Activated naive CD8-positive, alpha-beta T cell treated with anti-CD3 and anti-CD28 coated beads, Interleukin-2, amount 50 U/mL, for 16 hours (primary cell): ENCODE measurements at places on chromosomes 3 and 15.

DNA sequence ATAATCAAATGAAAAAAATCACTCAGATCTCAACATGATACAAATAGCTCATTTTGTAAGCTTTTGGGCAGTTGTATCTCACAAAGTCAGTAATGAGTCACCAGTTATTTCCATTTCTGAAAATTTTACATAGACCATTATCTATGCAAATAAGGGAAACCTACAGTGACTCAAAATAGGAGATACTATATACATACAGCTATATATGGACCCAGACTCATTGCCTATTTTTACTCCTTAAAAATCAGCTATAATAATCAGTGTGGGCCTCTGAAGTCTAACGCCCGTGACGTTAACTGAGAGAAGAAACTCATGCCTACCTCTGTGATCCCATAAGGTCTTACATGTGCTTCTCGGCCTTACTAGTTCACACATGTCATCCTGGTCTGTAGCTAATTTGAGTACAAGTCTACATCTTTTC lies 31.6 kb downstream of the LRIG1 start:
- no peak for DNase-seq

- DNase-seq = no peak
Observed at GRCh38 chr3:119469418-119470189, 841 bp downstream of the POGLUT1 start.

GRCh38 chr3:50371133-50371685 lies 11.9 kb upstream of the TMEM115 start:
- no peak for DNase-seq

DNA sequence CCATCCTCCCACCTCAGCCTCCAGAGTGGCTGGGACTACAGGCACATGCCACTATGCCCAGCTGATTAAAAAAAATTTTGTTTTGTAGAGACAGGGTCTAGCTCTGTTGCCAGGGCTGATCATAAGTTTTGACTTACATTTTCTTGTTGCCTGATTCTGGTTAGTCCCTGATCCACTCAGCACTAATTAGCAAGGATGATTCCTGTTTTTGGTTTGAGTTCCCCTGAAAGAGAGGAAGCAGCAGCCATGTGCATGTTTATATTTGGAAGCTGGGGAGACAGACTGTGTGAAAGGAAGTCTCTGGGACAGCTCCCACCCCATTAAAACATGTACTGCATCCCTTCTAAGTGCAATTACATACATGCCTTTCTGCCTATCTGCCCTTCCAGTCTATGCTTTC lies 3.6 kb upstream of the NCK1 start:
- no peak for DNase-seq

GRCh38 chr15:88714782-88715372 lies 76.1 kb downstream of the ISG20 start:
- no peak for DNase-seq

DNA sequence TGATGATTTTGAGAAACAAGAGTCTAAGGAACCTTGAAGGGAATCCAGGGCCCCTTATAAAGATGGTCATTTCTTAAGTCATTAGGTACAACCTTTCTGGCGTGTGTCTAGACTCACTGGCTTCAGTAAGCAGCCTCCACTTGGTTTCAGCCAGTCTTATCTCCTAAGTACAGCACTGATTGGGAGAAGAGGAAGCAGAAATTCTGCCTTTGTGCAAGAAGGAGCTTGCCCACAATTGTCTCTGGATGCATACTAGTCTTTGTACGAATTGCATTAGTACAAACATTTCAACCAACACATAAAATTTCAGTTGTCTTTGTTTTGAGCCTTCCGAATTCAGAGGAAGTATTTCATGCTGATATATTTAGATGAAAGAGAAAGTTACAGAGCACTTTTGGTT lies 139.4 kb downstream of the SLCO3A1 start:
- no peak for DNase-seq

DNA sequence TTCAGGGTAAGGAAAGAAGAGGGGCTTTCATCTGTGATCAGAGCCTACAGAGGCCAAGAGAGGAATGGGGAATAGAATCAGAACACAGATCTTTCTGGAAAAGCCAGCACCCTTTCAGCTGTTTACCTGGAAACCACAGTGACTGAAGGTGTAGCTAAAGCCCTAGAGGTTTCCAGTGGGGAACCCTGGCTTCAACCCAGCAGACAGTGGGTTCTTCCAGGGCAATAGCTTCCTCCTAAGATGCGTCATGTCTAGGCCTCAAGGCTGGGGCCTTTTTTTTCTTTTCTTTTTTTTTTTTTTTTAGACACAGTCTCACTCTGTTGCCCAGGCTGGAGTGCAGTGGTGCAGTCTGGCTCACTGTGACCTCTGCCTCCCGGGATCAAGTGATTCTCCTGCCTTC lies 3.1 kb upstream of the CPNE9 start:
- no peak for DNase-seq

GRCh38 chr3:36444909-36445308 lies 64.6 kb downstream of the STAC start:
- DNase-seq = no peak

- DNase-seq = no peak
Observed at GRCh38 chr15:28006116-28006905, 92.8 kb downstream of the OCA2 start.

DNA sequence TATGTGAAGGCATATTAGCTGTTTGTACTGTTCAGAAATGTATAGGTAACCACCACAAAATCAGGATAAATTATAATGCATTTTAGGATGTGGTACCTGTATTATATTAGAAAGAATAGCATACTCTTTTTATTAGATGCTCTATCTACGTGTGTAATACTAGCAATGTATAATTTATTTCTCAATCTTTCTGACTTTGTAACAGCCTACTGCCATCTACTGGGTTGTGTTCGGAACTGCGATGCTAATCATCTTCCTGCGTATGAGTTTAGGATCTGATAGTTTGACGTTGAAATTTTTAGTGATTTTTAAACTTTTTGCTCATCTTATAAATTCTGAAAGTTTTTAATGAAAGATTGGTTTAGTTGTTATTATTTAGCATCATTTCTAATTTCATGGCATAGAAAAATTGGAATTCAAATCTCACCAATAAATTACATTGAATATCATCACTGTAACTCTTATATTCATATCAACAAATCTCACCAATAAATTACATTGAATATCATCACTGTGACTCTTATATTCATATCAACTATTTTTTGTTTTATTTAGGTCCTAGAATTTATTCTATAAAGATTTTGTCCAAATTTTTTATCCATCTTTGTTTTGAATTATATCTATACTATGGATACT lies 322.7 kb upstream of the ZNF717 start:
- no peak for DNase-seq

- no peak for DNase-seq
Observed at GRCh38 chr3:113008117-113008516, 17.3 kb downstream of the GTPBP8 start.

GRCh38 chr3:63655519-63655918 lies 3.0 kb downstream of the SNTN start:
- DNase-seq = no peak

DNA sequence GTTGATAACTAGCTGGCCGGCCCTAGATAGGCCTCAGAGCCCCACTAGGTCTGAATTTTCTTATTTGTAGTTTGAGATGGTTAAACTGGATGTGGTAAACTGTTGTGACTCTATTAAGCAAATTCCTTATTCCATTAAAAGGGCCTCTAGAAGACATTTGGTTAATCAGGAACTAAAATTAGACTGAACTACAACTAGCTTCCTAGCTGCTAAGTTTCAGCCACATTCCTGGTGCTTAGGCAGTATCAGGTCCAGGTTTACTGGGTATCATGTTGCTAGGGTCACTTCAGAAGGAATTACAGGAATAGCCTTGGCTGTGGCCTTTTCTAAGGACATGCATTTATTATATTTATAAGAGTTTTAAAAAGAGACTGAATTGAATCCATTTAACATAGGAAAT lies 136.3 kb downstream of the PLD1 start:
- no peak for DNase-seq

DNA sequence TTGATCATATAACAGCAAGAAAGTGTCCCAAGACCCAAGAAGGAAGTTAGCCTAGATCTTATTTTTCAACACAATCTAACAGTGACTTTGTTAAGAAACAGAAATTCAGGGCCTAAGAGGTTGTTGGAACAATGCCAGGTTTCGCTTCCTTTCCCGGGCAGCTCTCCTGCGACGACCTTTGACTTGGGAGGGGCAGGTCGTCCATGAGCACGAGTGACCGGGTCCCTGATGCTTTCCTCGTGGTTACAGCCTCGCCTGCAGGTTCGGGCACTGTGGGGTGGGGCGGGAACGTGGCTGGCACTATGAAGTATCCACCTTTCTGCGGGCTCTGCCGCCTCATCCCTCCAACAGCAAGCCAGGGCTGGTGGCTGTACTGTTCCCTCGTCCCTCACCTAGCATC lies 90.1 kb upstream of the RGMA start:
- no peak for DNase-seq

DNA sequence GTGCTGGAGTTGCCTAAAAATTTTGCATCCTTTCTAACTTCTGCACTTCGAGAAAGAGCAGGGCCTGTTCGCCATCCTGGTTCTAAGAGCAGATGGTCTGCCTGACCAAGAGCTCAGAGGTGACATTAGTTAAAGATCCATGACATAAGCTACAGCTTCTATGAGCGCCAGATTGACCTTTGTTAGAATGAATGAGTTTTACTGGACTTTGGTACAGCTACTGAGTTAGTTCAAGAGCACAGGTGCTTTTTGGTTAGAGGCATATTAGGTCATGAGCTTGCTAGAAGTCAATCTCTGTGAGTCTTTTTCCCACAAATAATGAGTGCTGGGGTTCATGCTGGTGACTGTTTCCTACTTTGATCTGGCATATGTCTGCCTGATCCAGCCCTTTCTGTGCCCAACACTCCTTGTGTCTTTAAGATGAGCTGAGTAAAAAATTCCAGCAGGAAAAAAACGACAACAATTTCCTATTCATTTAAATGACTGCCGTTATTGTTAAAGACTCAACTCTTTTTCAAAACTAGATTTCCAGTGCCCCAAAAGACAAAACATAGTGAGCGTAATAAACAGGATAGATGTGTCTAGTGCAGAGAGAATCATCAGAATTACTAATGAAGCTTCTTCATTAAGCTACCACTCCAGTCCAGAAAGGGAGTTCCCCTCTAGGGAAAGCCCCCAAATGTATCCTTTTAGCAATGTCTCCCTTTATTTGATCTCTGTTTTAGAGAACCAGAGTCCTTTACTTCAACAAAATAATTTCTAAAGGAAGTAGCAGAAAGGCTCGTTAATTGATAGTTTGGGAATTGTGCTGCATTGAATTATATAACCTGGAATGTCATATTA lies 152.9 kb downstream of the SLCO3A1 start:
- DNase-seq = no peak

DNA sequence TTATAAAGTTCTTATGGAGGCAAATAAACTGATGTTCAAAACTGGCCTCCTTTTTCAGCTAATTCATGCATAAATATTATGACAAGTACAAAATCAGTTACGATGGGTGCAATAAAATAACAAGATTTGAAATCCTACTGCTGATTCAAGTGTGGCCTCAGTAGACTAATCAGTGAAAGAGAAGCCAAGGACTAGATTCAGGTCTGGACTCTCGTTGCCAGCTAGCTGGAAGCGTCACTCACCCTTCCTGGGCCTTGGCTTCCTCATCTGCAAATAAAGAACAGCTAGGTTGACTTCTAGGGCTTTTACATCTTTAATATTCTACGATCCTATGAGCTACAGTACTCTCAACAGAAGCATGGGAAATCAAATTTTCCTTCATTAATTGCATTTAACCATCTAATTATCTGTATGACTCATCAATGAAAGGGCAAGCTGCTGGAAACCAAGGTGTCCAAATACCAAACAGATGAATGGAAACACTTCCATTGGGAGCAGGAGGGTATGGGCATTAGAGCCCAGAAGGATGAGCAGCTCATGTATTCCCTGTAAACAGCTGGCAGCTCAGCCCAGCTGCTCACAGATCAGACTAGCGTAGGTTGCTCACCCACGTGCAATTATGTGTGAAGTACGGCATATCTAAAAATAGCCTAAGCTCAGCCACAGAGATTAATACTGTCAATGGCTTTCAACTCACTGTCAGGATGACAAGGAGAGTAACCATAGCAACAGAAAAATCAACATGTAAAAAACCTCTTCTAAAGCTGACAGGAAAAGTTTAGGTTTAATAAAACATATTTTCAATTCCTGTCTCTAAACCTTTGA lies 294.8 kb downstream of the PLCL2 start:
- DNase-seq = no peak

- peak; percentile 47 for DNase-seq
Observed at GRCh38 chr15:84748274-84749110, at the start of gene ZNF592. Gene ZNF592, plus strand, starts transcription at chr15:84748592. Its CDS starts 34,084 bp downstream, at chr15:84782676.

DNA sequence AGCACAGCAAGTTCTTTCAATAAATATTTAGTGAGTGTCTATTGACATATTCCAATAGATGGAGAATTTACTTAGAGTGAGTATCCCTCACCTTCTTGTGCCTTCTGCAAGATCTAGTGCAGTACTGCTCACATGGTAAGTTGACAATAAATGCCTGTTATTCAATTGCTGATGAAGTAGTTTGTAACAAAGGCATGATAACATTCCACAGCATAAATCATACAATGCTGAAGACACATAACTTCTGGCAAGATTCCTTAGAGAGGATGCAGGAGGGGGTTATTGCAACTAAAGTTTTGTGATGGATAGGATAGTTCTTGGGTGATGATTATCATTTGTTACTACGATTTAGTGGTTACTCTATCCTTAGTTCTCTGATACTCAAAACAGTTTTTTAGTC lies 112.2 kb upstream of the RBMS3 start:
- DNase-seq = no peak

- DNase-seq = no peak
Observed at GRCh38 chr15:91853948-91854638, 585 bp downstream of the SLCO3A1 start.

DNA sequence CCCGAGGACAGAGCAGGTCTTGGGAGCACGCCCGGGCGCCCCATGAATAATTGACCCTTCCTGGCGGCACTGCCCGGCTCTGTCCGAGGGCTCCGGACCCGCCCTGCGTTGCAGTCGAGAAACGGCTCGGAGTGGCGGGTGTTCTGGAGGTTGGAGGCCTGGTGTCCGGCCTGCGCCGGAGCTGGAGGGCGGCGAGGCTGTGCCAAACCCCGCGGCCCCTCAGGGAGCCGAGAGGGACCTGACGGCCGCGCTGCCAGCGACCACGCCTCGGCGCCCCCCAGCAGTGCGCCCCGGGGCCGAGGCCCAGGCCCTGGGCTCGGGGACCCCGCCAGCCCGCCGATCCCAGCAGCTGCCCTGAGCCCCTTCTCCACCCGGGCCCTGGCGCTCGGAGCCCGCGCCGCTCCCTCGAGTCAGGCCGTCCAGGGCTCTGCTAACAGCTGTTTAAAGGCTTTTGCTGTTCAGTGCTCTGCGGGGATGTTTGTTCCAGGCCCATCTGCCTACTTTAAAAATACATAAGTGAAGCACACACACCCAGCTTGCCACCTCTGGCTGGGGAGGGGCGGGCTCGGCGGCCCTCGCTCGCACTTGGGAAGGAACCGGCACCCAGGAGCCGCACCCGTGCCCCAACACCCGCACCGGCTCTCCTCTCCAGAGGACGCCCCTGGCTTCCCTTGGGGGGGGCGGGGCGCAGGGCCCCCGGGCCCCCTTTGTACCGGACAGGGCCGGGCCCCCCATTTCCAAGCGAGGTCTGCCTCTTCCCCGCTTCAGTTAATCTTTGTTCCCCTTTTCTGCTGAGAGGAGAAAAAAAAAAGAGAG lies 730 bp upstream of the ZNF710 start:
- DNase-seq = no peak

- DNase-seq = no peak
Observed at GRCh38 chr15:41906608-41907007, 12.8 kb upstream of the SPTBN5 start.

- no peak for DNase-seq
Observed at GRCh38 chr3:138901567-138901966, 45.4 kb downstream of the FOXL2 start.

GRCh38 chr3:13770170-13771169 lies 109.4 kb downstream of the WNT7A start:
- DNase-seq = no peak
